ENCODE measurements at places on chromosomes 7 and 10.

DNA sequence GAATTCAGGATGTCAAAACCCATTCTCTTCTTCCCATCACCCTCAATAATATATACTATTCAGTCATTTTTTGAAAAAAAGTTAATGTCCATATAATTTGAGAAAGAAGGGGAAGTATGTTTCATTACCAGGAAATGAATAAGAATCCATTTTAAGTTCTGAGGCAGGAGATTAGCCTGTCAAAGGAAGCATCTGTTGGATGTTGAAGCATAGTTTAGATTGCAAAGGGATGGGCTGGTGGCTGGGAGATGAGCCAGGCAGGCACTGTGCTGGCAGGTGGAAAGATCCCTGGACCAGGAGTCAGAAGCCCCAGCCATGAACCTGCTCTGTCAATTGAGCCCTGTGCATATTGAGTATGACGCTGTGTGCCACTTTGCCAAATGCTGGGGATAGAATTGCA is 48.4 kb upstream of the CRTAC1 start:
- no peak for DNase-seq

DNA sequence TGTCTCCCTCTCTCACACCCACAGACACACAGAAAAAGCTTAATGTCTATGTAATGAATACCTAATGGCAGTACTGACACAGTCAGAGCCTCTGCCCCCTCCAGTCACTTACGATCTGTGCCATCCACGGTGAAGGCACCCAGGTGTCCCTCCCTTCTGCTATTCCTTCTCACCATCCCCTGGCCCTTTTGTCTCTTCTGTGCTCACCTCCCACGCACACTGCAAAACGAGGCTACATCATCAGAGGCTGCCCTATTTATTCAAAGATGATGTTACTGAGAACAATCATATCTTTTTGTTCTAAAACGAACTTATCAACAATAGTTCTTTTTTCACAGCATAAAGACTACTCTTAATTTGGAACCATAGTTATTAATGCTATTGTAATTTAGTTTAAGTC is 246.9 kb upstream of the MKLN1 start:
- DNase-seq = no peak

GRCh38 chr7:5419539-5420066 is 4.0 kb downstream of the TNRC18 start:
- no peak for DNase-seq

DNA sequence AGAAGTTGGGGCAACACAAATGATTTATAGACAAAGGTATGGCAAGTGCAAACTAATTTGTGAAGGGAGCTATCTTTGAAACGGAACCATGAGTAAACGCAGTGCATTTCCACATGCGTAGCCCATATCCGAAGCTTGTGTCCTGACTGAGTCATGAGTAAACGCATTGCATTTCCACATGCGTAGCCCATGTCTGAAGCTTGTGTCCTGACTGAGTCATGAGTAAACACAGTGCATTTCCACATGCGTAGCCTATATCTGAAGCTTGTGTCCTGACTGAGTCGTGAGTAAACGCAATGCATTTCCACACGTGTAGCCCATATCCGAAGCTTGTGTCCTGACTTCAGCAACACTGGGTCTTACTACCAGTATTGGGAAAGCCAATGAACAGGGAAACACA is 95.0 kb downstream of the CELF2 start:
- no peak for DNase-seq
